Amygdala (tissue), 56 donors: ENCODE measurements at places on chromosomes 4 and X.

- DNase-seq, result no peak
Observed at GRCh38 chr4:189600718-189601435, 339.8 kb upstream of the FRG1 start.

- DNase-seq, result no peak
Observed at GRCh38 chr4:126344472-126344871, 1029.7 kb downstream of the FAT4 start.

- no peak for DNase-seq
Observed at GRCh38 chrX:72037601-72038000, 94.1 kb downstream of the RTL5 start.

- DNase-seq, result no peak
Observed at GRCh38 chr4:8260656-8261111, 8.9 kb upstream of the HTRA3 start.

- DNase-seq, result no peak
Observed at GRCh38 chr4:94650134-94650495, 107.6 kb upstream of the BMPR1B start.

DNA sequence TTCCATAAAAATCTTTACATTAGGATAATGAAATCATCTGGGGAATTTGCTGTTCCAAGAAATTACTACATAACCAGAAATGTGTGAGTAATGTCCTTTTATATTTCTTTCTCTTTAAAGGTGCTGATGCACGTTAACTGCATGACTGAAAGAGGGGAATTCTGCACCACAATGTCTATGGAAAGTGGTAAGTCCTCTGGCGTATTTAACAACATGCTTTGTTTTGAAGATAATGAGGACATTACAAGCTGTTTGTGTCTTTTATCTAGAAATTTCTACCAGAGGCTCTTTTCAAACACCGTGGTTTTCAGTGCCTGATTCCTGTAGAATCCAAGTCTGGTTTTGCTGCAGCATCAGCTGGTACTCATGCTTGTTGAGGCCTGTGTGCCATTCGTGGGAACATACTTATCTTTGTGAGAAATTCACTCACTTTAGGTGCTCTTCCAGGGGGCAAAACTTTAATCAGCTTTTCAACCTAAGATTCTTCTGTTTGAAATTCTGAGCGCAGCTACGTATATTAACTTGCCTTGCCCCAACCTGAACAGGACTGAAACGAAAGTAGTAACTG lies 257.2 kb downstream of the PDHA2 start:
- no peak for DNase-seq

DNA sequence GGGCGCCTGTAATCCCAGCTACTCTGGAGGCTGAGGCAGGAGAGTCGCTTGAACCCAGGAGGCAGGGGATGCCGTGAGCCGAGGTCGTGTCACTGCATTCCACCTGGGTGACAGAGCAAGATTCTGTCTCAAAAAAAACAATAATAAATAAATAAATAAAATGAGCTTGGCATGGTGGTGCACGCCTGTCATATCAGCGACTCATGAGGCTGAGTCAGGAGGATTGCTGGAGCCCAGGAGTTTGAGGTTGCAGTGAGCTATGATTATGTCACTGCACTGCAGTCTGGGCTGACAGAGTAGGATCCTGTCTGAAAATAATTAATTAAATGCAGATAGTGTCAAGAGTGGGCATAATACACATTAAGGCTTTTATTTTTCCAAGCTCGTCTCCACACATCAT lies 77.5 kb downstream of the DHRSX start:
- DNase-seq, result no peak

DNA sequence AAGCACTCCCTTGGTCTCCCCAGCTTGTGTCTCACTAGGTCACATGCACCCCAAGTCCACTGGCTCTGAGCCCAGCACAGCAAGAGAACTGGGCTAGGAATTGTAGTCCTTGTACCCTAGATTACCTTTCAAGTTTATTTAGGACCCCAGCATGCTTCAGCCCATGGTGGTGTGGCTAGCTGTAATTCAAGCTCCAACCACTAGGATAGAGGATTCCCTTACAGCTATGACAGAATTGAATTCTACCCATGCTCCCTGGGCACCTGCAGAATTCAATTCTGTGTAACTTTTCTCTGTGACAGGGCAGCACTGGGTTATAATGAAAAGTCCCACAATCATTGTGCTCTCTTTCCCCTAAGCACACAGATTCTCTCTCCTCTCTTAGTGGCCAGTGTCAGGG lies 253.8 kb upstream of the DMD start:
- DNase-seq, result no peak

- DNase-seq, result no peak
Observed at GRCh38 chrX:13396924-13397323, 77.1 kb upstream of the ATXN3L start.

- DNase-seq, result no peak
Observed at GRCh38 chr4:47852136-47852535, 14.3 kb upstream of the CORIN start.

DNA sequence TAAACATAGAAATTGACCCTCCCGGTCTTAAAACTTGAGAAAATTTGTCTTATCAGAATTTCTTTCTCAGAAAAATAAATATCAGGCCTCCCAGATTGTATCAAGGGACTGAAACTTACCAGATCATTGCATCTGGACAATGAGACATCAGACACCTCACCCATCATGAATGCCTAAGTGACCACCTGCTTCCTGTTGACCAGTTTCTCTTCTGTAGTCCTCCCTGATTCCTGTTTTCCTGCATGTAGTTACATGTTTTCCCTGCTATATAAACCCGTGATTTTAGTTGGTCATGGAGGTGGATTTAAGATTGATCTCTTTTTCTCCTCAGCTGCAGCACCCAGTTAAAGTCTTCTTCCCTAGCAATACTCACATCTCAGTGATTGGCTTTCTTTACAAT lies 548.1 kb downstream of the PPP4R3C start:
- DNase-seq, result no peak

GRCh38 chr4:623914-624566 lies 1.3 kb upstream of the PDE6B start:
- DNase-seq, result no peak

DNA sequence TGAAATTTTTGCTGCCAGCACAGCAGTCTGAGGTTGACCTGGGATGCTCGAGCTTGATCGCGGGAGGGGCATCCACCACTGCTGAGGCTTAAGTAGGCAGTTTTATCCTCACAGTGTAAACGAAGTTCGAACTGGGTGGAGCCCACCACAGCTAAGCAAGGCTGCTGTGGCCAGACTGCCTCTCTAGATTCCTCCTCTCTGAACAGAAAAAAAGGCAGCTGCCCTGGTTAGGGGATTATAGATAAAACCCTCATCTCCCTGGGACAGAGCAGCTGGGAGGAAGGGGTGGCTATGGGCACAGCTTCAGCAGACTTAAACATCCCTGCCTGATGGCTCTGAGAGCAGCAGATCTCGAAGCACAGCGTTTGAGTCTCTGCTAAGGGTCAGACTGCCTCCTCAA lies 314.6 kb downstream of the STPG2 start:
- DNase-seq, result no peak

GRCh38 chr4:136637071-136637777 lies 895.1 kb downstream of the PCDH18 start:
- DNase-seq, result no peak

DNA sequence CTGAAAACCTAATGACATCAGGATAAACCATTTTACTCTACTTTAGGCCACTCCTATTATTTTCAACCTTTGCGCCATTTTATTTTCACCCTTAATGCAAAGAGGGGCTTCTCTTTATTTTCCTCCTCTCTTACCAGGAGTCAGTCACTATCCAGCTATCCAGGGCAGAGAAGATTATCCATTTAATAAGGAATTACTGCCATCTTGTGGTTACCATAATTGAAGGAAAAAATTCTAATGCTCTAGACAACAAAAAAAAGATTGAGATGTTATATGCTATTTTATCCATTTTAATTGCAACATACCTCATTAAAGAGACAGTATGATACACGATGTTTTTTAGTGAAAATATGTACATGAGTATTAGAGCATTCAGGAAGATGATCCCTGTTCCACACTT lies 514.5 kb upstream of the FAM241A start:
- DNase-seq, result no peak

DNA sequence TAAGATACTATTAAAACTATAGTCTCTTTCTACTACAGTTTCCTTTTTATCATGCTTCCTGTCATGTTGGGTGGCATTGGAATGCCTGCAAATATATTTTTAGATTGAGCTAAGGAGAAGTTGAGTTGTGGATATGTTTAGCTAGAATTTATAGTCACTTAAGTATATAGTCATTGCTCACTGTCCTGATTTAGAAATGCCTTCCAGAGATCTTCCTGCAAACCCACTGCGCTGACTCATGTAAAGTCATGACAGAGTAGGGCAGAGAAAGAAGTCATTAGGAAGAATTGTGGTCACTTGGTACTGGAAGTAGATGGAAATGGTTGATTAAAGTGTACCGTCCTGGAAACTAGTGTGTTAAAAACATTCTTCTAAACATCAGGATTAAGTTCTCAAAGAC lies 490.3 kb upstream of the PABPC4L start:
- DNase-seq, result no peak

- no peak for DNase-seq
Observed at GRCh38 chr4:181793096-181793495, 450.1 kb upstream of the TENM3 start.

DNA sequence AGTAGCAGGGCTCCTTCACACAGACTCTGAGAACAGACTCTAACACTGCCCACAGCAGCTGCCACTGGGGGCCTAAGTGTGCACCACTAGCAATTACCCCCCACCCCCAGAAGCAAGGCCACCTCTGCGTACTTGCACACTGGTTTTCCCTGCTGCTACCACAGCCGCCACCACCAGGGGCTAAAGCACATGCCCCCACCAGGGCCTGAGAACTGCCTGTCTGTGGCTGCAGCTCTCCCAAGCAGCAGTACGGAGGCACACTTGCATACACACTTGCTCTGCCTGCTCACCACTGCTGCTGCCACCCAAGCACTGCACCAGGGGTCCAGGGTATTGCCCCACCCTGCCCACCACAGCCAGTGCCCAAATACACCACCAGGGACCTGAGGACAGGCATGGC lies 59.6 kb downstream of the SCML2 start:
- no peak for DNase-seq

GRCh38 chrX:151754047-151754429 lies 19.5 kb downstream of the CNGA2 start:
- no peak for DNase-seq

GRCh38 chr4:5469861-5470260 lies 238.5 kb downstream of the EVC2 start:
- DNase-seq, result no peak

- peak; percentile 89 for DNase-seq
Observed at GRCh38 chrX:48897625-48898306, at the start of the genes PQBP1 and TIMM17B. Gene PQBP1 (plus strand): TSS chrX:48897930. CDS start chrX:48898510, 580 bp downstream. Gene TIMM17B (minus strand): TSS chrX:48897768. CDS start chrX:48897749, 19 bp downstream.

- peak; percentile 36 for DNase-seq
Observed at GRCh38 chrX:118807151-118808017, 16.2 kb upstream of the ZCCHC12 start.

DNA sequence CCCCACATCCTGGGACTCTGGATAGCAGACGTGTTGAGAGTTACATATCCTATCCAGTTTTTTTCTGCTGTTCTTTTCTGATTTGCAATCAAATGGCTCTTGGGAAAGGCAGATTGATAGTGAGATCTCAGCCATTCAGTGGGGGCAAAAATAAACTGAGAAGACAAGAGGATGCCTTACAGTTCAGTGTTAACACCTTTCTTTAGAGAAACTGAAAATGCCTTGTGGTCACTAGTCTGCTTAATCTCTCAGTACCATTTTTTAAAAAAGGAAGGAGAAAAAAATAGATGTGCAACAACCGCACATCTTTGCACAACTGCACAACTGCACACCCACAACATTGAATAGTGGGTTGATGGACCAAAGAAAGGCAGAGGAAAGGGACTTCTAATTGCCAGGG lies 109.3 kb downstream of the ARHGEF9 start:
- no peak for DNase-seq

GRCh38 chr4:1505511-1506460 lies 99.5 kb upstream of the NKX1-1 start:
- DNase-seq, result no peak

- DNase-seq, result no peak
Observed at GRCh38 chr4:74098427-74098994, 484 bp downstream of the CXCL2 start.

DNA sequence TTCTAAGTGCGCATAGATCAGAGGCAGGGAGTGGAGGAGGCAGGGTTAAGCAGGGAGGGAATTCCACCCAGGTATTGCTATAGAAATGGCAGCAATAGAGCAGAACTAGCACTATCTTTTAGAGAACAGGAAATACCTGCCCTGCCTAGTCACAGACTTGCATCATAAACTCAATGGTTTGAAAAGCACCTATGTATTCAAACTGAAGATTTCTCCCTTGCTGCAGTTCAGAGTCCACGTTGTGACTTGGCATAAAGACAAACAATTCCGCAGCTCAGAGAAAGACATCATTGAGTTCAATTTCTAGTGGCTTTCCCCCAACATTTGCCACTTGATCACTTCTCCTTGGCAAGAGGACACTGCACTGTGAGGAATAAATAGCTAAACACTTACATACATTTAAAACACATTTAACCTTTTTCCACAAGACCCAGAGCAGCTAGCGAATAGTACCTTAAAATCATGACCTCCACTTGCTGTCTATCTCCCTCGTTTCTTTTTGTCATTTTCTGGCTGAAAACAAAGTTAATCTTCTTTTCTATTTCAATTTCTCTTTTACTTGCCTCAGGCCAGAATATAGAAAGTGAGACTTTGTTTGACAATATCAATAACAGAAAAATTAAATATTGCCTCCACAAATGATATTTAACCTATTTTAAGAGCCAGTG lies 42.4 kb downstream of the SLC7A11 start:
- DNase-seq, result no peak

DNA sequence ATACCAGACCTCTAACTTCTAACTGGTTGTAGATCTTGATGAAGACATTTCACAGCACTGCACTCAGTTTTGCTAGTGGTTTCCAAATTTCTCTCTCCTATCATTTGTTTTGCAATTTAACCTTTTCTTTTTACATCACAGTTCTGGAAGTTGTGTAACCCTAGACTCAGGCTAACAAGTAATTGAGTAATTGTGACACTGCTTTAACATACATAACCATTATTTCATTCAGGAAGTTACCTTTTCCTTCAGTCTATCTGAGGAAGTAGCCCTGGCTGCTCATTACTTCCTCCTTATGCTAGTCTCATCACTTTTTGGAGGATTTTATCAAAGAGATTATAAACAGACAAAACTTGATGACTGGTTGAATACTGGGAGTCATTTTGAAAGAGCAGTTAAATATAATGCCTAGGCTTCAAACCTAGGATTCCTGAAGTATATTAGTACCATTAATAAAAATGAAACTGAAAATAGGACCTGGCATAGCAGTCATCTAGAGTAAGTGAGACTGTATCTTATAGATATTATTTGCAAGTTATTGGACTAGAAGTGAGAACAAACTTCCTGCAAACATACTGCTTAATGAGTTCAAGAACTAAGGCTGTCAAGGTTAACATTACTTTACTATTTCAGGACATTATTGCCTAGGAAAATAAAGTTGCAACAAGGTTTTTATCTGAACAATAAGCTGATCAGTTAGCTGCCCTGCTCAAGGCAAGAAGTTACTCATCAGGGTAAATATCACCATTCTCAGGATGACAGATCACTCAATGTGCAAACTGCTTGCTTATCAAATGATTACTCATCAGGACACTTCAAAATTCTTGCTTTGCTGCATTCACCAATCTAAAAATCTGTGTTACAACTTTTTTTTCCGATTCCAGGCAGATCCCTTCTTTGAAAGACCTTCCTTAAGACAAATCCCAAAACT lies 25.6 kb upstream of the TEX13C start:
- DNase-seq, result no peak
